ENCODE measurements at places on chromosomes 4 and X. TPM values are rescaled to one million over a fixed set of nuclear protein-coding genes. Genes with fewer than 3 reads are reported as not detected.
A peak's percentile ranks its signal among the peaks of the same experiment; 100 is the strongest.

- peaks cover 7% of the 10 kb centered on the region for H3K27me3 ChIP-seq
- peaks cover 2% of the 10 kb centered on the region for H3K36me3 ChIP-seq
- DNase-seq: no peak
- H3K4me1 ChIP-seq: peaks cover 9% of the 10 kb centered on the region
- H3K27ac ChIP-seq: no peak overlapping the region
Measured at GRCh38 chrX:115595049-115595448, 34.1 kb downstream of the PLS3 start.

The RNF175 gene
- total RNA-seq: not detected

GRCh38 chr4:151960449-151961230 lies 199.8 kb upstream of the GATB start:
- no peak overlapping the region for H3K4me3 ChIP-seq
- H3K4me1 ChIP-seq: no peaks in the 10 kb centered on the region
- H3K27me3 ChIP-seq: peaks cover 5% of the 10 kb centered on the region
- no peaks in the 10 kb centered on the region for H3K36me3 ChIP-seq
- no peak for DNase-seq

GRCh38 chrX:2693113-2694002 lies 2.3 kb downstream of the CD99 start:
- H3K36me3 ChIP-seq: peaks cover 2% of the 10 kb centered on the region
- DNase-seq: no peak
- no peaks in the 10 kb centered on the region for H3K27me3 ChIP-seq
- no peak overlapping the region for H3K4me3 ChIP-seq

DNA sequence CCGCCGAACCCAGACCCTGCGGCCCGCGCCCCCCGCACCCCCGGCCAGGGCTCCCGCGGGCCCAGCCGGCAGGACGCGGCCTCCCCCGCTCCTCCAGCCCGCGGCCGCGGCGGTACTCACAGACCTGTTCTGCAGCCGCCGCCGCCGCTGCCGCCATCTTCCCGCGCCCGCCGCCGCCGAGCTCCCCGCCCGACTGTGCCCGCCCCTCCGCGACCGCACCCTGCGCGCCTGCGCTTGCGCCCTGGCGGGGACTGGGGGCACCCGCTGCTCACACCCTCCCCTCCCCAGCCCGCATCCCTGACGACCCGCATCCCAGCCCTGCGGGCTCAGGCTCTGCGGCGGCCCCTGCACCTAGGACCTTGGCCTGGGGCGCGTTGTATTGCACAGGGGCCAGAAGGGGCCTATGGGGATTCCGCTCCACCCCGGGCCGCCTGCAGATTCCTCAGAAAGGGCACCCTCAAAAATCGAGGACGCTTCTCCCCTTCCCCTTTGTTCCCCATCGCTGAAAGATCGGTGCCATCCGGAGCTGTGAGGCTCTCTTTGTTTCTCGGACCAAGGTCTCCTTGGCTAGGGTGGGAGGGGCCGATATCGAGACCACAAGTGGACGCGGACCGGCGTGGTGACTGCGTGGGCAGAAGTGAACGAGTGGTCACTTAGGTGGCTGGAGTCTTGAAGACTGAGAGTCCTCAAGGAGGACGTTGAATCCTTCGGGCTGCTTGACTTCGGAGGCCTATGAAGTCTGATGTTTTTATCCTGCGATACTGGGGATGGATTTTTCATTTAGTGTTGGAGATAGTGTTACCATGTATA lies at the start of gene SGCB:
SGCB (minus strand) TSS at position 197 of the 810 bp plus-strand sequence; CDS start at position 157, 40 bp downstream.
- peaks cover 1% of the 10 kb centered on the region for H3K36me3 ChIP-seq
- DNase-seq: peak; percentile 31
- peaks cover 17% of the 10 kb centered on the region for H3K27me3 ChIP-seq
- peak within 1 kb of the TSS; percentile 92 for H3K27ac ChIP-seq

- H3K4me1 ChIP-seq: peaks cover 3% of the 10 kb centered on the region
- peak; percentile 65 for DNase-seq
- H3K36me3 ChIP-seq: no peaks in the 10 kb centered on the region
- H3K27me3 ChIP-seq: no peaks in the 10 kb centered on the region
- H3K27ac ChIP-seq: no peak overlapping the region
- no peak overlapping the region for H3K4me3 ChIP-seq
Measured at GRCh38 chrX:13048280-13048679, 3.9 kb upstream of the FAM9C start.

GRCh38 chrX:9853307-9853706 lies 67.1 kb downstream of the SHROOM2 start:
- H3K27ac ChIP-seq: no peak overlapping the region
- no peaks in the 10 kb centered on the region for H3K36me3 ChIP-seq
- no peaks in the 10 kb centered on the region for H3K27me3 ChIP-seq
- peaks cover 2% of the 10 kb centered on the region for H3K4me1 ChIP-seq
- DNase-seq: no peak

GRCh38 chrX:46782034-46782433 lies 23.1 kb upstream of the SLC9A7 start:
- no peaks in the 10 kb centered on the region for H3K4me1 ChIP-seq
- H3K36me3 ChIP-seq: no peaks in the 10 kb centered on the region
- H3K4me3 ChIP-seq: no peak overlapping the region

DNA sequence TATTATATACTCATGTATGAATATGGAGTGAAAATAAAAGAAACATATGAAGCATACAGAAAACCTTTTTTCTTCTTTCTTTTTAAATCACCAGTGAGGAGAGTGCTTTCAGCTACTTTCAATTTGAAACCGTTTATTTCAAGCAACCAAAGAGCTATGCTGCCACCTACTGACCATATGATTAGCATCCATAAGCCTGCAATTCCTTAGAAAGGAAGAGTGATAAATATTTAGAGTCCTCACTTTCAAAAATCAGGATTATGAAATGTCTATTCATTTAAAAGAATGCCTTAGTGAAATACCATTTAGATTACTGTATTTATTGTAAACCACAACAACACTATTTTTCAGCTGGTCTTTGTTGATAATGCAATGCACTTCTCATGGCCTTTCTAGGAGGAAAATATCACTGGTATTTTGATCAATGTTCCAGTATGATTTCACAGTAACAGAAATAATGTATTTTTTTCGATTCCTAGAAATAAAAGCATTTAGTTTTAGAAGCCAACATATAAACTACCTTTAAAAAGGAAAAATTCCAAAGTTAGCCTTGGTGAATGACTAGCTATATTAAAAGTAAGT lies 667.6 kb downstream of the PCDH18 start:
- no peaks in the 10 kb centered on the region for H3K36me3 ChIP-seq
- no peak overlapping the region for H3K4me3 ChIP-seq
- DNase-seq: peak; percentile 81
- no peak overlapping the region for H3K27ac ChIP-seq
- H3K27me3 ChIP-seq: no peaks in the 10 kb centered on the region

The C4orf51 gene
- not detected for total RNA-seq
